Inflammatory macrophage treated with lipopolysaccharide for 1 hour (primary cell): ENCODE measurements at places on chromosomes 5 and 9.

- DNase-seq: peak; percentile 79
These were observed 18.1 kb downstream of the KDM3B start for GRCh38 chr5:138370537-138370936.

DNA sequence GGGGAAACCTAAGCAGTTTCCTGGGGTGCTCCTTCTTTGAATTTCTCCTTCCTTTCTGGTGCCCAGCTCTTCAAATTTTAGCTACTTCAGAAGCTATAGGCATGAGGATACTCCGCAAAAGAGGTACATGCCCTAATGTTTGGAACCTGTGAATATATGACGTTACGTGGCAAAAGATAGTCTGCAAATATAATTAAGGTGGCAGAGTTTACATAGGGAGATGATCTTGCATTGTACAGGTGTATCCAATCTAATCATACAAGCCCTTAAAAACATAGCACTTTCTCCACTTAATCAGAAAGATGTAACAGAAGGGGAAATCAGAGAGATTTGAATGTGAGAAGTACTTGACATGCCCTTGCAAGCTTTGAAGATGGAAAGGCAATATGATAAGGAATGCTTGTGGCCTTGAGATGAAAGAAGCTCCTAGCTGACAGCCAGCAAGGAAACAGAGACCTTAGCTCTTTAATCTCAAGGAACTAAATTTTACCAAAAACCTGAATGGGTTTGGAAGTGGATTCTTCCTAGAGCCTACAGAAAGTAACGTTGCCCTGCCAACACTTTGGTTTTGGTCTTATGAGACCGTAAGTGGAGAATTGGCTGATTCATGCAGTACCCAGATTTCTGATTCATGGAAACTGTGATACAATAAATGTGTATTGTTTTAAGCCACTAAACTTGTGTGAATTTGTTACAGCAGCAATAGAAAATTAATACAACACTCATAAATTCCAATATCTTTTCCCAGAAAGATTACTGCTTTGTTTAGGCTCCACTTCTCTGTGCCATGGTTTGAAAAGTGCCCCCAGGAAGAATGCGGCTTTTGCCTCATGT is 268.4 kb downstream of the FAM170A start:
- DNase-seq: no peak

- no peak for DNase-seq
These were observed 58.8 kb downstream of the KDM4C start for GRCh38 chr9:6816581-6816980.

- no peak for DNase-seq
These were observed 49.4 kb downstream of the FRMPD1 start for GRCh38 chr9:37700131-37700530.

DNA sequence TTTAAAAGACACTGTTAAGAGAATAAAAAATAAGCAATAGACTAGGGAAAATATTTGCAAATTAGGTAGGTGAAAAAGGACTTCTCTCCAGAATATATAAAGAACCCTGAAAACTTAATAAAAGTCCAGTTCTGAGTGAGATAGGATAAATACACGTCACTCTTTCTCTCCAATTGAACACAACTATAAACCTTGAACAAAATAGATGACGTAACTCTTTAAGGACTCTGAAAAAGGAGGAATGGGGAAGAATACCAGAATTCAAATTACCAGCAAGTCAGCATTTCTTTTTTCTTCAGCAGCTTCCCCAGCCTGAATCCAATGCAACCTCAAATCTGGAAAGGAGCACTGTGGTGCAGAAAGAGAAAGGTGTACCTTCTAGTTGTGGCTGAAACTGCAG is 6.8 kb upstream of the WDR41 start:
- no peak for DNase-seq

- DNase-seq: no peak
These were observed 69.6 kb downstream of the FBXL17 start for GRCh38 chr5:108312258-108312657.

DNA sequence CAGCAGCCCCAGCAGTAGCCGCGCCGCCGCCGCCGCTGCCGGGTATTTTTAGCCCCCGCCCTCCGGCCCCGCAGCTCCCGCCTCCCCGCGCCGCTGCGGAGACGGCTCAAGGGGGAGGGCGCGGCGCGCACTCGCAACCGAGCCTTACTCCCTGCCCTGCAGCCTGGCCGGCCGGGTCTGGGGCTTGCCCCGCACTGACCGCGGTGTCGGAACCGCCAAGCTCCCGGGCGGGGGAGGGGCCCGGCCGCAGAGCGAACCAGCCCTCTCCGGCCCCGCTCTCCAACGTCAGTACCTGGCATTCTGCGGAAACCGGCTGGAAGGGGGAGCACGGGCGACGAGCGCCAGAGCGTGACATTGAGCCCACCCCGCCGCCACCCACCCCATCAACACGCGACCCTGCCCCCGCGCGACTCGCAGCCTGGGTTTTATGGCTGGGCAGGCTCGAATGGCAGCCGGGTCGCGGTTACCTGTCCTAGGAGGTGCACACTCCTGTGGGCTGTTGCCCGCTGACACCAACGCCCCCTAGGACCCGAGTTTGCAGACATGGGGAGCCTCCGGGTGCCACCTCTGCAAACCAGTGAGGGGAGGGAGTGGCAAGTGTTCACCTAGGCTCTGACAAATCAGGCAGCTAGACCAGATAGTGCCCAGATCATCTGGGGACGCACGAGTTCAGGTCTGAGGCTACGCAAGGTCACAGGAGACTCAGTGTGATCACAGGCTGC is at the start of gene ACSL6:
Gene ACSL6, minus strand, starts transcription at position 37 of the 722 bp plus-strand sequence. CDS start 105 bp downstream, outside the sequence.
- no peak for DNase-seq
